ENCODE measurements at places on chromosomes 6 and 20.

GRCh38 chr20:5141615-5142014 lies 14.8 kb downstream of the CDS2 start:
- DNase-seq: peak; percentile 28

GRCh38 chr6:62716719-62717118 lies 430.7 kb upstream of the KHDRBS2 start:
- no peak for DNase-seq

DNA sequence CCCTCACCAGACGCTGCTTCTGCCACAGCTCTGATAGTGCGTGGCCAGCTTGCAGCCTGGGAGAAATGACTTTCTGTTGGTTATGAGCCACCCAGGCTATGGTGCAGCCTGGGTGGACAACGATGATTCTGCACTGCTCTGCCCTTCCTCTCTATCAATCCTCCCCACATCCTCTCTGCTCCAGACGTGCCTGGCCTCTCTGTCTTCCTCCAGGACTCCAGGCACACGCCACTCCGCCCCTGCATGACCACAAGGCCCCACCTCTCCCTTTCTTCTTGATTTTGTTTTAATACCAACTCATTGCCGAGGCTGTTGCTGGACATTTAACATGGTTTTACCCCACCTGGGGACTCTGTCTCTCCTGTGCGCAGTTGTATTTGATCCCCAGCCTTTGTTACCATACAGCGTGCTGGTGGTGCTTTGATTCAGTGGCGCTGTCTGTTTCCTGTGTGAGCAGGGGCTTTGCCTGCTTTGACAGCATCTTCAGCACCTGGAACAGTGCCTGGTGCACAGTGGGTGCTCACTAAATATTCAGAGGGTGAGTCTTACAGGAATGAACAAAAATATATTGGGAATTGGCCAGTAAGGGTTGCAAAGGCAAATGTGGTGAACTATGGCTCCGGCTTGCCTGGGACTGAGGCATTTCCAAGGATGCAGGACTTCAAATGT lies 280.9 kb downstream of the CDH26 start:
- no peak for DNase-seq

DNA sequence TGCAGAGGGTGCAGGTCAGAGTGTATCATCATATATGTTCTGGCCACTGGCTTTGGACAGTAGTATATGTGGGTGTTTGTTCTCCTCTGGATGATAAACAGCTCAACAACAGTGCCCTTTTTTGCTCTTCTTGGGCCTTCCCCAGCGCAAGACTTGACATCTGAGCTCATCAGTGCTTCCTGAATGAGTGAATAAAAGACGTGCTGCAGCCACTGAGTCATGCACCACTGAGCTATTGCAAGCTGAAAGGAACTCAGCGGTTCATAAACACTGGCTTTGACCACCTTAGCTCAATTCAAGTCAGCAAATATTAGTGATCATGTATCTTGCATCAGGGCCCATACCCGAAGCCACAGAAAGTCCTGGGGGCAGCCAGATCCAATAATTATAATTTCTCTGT lies 105.3 kb upstream of the KCNG1 start:
- DNase-seq: no peak
